Forelimb muscle (tissue), 1 donor: ENCODE measurements at places on chromosomes 7 and 10. TPM values are rescaled to one million over a fixed set of nuclear protein-coding genes. Genes with fewer than 3 reads are reported as not detected.

DNA sequence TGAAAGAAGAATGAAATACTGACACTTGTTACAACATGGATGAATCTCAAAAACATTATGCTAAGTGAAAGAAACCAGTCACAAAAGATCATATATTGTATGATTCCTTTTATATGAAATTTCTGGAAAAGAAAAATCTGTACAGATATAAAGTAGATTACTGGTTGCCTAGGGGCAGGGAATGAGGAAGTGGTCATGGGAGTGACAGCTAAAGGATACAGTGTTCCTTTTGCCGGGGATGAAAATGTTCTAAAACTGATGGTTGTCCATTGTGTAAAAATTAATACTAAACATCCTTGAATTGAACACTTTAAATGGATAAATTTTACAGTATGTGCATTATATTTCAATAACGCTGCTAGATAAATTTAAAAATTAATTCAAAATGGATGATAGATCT lies 25.1 kb downstream of the ALOX5 start:
- DNase-seq = no peak

The SGCE gene
- polyA plus RNA-seq = 146 TPM

- DNase-seq = no peak
Observed at GRCh38 chr7:66912195-66912594, 8.8 kb upstream of the TMEM248 start.

The CDC14C gene
- not detected for polyA plus RNA-seq

The TRDMT1 gene
- polyA plus RNA-seq = 6.9 TPM
